ENCODE measurements at places on chromosomes 3 and 15.
A peak's percentile ranks its signal among the peaks of the same experiment; 100 is the strongest.

GRCh38 chr3:139427283-139428060 lies 38.0 kb upstream of the COPB2 start:
- no peak for DNase-seq

DNA sequence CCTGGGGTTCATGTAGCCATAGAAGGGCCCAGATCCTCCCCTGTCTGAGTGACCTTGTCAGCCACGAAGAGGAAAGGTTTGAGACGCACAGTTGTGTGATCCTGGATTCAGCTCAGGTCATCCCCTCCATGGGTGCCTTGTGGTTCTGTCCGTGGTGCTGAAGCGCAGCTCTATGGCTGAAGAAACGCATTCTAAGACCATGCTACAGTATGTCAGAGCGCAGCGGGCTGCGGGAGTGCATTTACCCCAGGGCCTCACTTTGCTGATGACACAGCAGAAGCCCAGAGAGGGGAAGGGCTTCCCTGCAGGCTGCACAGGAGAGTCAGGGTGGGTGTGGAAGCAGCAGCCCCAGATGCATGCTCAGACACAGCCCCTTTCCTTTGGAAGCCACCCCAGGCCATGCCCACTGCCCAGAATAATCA lies 68.8 kb upstream of the IQSEC1 start:
- peak; percentile 47 for DNase-seq

GRCh38 chr3:42850263-42850662 lies 25.4 kb downstream of the CYP8B1 start:
- DNase-seq: no peak

DNA sequence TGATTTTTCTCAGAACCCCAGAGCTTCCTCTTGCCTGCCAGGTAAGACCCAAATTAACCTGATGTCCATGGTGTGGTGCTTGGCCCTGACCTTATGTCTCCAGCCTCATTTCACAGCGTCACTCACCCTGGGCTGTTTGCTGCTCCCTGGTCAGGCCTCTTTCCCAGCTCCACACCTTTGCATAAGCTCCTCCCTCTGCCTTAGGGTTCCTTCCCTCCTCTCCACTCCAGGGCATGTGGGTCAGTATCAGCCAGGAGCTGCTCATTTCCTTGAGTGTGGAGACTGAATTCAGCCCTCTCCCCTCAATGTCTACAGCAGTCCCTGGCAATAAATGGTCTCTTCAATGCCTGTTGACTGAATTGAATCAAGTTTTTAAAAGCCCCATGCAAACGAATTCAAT lies 75.6 kb upstream of the ANKRD34C start:
- DNase-seq: no peak

- DNase-seq: no peak
Observed at GRCh38 chr15:74767167-74768098, 14.4 kb upstream of the CSK start.

DNA sequence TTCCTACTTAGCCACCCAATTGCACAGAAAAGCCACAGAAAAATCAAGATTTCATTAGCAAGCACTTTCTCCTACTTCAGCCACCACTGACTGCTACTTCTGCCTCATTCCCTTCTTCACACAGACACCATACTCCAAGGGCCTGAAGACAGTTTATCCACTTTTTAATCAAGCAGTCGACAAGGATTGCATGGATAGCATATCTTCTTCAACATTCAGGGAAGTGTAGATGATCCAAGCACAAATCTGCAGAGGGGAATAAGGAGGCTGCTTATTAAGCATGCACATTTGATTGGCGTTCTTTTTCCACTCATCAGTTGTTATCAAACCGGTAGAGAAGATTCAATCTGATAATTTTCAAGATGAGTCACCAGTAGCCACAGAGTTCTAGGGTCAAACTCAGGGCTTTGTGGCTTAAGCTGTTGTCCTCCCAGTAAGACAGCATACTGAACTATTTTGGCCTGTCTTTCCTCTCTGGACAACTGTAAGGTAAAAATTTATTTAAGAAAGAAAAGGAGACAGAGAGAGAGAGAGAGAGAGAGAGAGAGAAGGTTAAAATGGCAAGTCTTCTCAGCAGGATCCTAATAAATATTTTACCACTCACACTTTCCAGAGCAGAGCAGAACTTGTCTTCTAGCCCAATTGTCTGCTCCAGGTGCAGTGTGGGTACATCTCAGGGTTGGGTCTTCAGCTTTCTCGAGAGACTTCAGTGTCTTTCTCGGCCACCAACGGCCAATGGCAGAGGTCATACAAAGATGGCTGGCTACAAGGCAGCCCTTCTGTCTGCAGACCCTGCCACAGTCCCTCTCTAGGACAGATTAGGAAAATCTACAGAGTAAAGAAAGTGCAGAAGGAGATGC lies 80.6 kb upstream of the BHLHE40 start:
- DNase-seq: no peak

GRCh38 chr3:114642951-114643741 lies 349.3 kb downstream of the TIGIT start:
- DNase-seq: no peak

GRCh38 chr15:80641384-80641783 lies 53.7 kb upstream of the ABHD17C start:
- DNase-seq: no peak

GRCh38 chr3:151379083-151379734 lies 5.3 kb downstream of the P2RY12 start:
- DNase-seq: peak; percentile 28

GRCh38 chr15:91308199-91308598 lies 208.1 kb downstream of the SV2B start:
- DNase-seq: no peak

- DNase-seq: peak; percentile 81
Observed at GRCh38 chr15:40930430-40931299, 1.5 kb downstream of the DLL4 start.

- DNase-seq: peak; percentile 85
Observed at GRCh38 chr3:64030741-64031140, 7.4 kb upstream of the PSMD6 start.

- peak; percentile 76 for DNase-seq
Observed at GRCh38 chr15:78422571-78423340, 15.3 kb upstream of the IREB2 start.

GRCh38 chr3:112405845-112406244 lies 72.9 kb downstream of the CD200 start:
- peak; percentile 63 for DNase-seq

- DNase-seq: no peak
Observed at GRCh38 chr15:67043939-67044771, 21.2 kb upstream of the SMAD3 start.

DNA sequence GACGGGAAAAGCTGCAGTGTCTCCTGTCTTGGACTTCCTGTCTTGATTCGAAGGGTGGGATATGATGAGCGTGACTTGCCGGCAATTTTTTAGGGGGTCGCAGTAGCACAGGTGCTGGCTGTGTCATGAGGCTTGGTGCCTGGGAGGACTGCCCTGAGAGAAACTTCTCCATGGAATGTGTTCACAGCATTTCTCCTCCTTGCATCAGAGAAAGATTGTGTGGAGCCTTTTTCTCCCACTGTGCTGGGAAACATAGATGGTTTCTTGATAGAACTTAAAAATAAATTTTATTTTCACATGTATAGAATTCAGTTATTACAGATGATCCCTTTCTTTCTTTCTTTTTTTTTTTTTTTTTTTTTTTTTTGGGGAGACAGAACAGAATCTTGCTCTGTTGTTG lies 121.4 kb downstream of the KLHL25 start:
- no peak for DNase-seq

GRCh38 chr15:49902685-49903501 lies 216.1 kb downstream of the ATP8B4 start:
- no peak for DNase-seq

- no peak for DNase-seq
Observed at GRCh38 chr3:197407053-197407452, 108.6 kb upstream of the DLG1 start.

GRCh38 chr3:40766396-40766795 lies 241.6 kb downstream of the ZNF621 start:
- DNase-seq: no peak

Measured in stimulated activated CD8-positive, alpha-beta memory T cell treated with anti-CD3 and anti-CD28 coated beads, Interleukin-4, amount 100 ng/mL, for 48 hours (primary cell).